Astrocyte (in vitro differentiated cells and primary cell): ENCODE measurements at places on chromosomes 6 and 20. TPM values are rescaled to one million over a fixed set of nuclear protein-coding genes. Genes with fewer than 3 reads are reported as not detected.

REM1 gene
- not detected in 2 replicates for total RNA-seq

WFDC8 gene
- total RNA-seq: not detected in 2 replicates

MUC21 gene
- not detected in 2 replicates for total RNA-seq

ATP6V1G2 gene
- 2.6 and 3.4 TPM in 2 replicates for total RNA-seq

LINC00237 gene
- total RNA-seq: not detected in 2 replicates

TPD52L1 gene
- total RNA-seq: 32.4 and 32.8 TPM in 2 replicates

OR2H1 gene
- total RNA-seq: not detected in 2 replicates

SDC4 gene
- 125 and 135 TPM in 2 replicates for total RNA-seq

PRPH2 gene
- not detected in 2 replicates for total RNA-seq

PRL gene
- not detected in 2 replicates for total RNA-seq

DUSP15 gene
- 1.2 and 3.1 TPM in 2 replicates for total RNA-seq

CAGE1 gene
- total RNA-seq: 0.10 and 0.30 TPM in 2 replicates
